CD4-positive, alpha-beta memory T cell (primary cell): ENCODE measurements at places on chromosomes 16 and 17.
A peak's percentile ranks its signal among the peaks of the same experiment; 100 is the strongest.

- no peak for DNase-seq
Measured at GRCh38 chr17:75566416-75566815, 21.2 kb upstream of the MYO15B start.

- DNase-seq: peak; percentile 53
Measured at GRCh38 chr17:15999974-16000827, 577 bp downstream of the TTC19 start.

GRCh38 chr17:71472809-71473789, 647.7 kb upstream of the SOX9 start:
- no peak for DNase-seq

GRCh38 chr17:15951368-15952047, 6.6 kb downstream of the ADORA2B start:
- DNase-seq: no peak

- DNase-seq: no peak
Measured at GRCh38 chr16:66298571-66299120, 67.8 kb upstream of the CDH5 start.
